ENCODE measurements at places on chromosomes 12 and 14. TPM values are rescaled to one million over a fixed set of nuclear protein-coding genes. Genes with fewer than 3 reads are reported as not detected.

DNA sequence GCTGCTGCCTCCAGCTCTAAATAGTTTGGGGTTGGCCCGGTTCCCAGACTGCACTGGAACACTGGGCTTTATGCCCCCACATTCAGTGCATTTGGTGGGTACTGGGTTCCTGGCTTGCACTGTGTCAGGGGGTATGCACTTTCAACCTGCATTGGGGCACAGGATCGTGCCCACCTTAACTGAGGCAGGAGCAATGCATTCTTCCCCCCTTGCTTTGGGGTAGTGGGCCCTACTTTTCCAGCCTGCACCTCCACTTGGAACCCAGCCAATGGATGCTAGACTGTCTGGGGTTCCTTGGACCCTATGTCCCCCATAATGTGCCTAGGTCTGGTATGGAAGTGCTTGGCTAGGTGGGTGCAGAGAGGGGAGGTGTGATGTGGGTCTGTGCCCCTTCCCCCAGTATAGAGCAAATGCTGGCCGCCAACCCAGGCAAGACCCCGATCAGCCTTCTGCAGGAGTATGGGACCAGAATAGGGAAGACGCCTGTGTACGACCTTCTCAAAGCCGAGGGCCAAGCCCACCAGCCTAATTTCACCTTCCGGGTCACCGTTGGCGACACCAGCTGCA, 615 bp downstream of the TARBP2 start:
- H3K4me3 ChIP-seq = peak overlapping the region; percentile 73
- H3K4me1 ChIP-seq = peaks cover 39% of the 10 kb centered on the region
- no peaks in the 10 kb centered on the region for H3K27me3 ChIP-seq
- peak overlapping the region; percentile 94 for H3K27ac ChIP-seq
- DNase-seq = no peak
- peaks cover 40% of the 10 kb centered on the region for H3K36me3 ChIP-seq

Gene CCDC197
- 0.04 TPM for total RNA-seq

DNA sequence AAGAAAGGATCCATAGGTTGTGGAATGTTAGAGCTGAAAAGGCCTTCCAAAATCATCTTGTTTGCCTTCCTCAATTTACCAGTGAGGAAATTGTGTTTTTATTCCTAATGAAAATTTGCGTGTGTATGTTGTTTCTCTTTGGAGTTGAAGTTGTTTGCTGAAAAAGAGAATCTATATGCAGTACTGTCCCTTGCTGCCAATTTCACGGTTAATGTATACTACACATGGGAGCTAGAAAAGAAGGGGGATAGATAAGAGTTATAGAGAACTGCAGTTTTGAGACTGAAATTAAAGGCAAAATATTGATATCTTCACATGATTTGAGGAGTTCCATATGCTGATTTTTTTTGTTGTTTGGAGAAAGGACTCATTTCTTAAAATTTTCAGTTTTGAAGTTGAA, 62.0 kb upstream of the LRTM2 start:
- no peak overlapping the region for H3K4me3 ChIP-seq
- H3K36me3 ChIP-seq = peaks cover 12% of the 10 kb centered on the region
- no peak for DNase-seq
- H3K27ac ChIP-seq = no peak overlapping the region

Gene ADAM20
- 0.80 TPM for total RNA-seq

DNA sequence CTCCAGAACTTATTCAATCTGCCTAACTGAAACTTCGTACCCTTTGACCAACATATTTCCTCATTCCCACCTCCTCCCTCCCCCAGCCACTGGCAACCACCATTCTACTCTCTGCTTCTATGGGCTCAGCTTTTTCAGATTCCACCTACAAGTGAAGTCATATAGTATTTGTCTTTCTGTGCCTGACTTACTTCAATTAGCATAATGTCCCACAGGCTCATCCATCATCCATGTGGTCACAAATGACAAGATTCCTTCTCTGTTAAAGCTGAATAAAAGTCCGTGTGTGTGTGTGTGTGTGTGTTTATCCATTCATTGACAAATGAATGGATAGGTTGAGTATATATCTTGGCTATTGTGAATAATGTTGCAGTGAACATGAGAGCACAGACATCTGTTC, 1.3 kb upstream of the C14orf39 start:
- peaks cover 7% of the 10 kb centered on the region for H3K4me1 ChIP-seq
- no peak for DNase-seq
- no peak overlapping the region for H3K27ac ChIP-seq
- no peak overlapping the region for H3K4me3 ChIP-seq
- no peaks in the 10 kb centered on the region for H3K36me3 ChIP-seq

GRCh38 chr12:105083551-105084105, 630 bp downstream of the ALDH1L2 start:
- H3K27ac ChIP-seq = peak overlapping the region; percentile 54
- H3K36me3 ChIP-seq = no peaks in the 10 kb centered on the region
- H3K4me1 ChIP-seq = peaks cover 13% of the 10 kb centered on the region
- peaks cover 11% of the 10 kb centered on the region for H3K27me3 ChIP-seq

Gene HCAR2
- not detected for total RNA-seq

- DNase-seq = no peak
- no peaks in the 10 kb centered on the region for H3K4me1 ChIP-seq
- no peak overlapping the region for H3K4me3 ChIP-seq
- H3K27ac ChIP-seq = no peak overlapping the region
- H3K27me3 ChIP-seq = no peaks in the 10 kb centered on the region
These were observed 69.7 kb upstream of the DHRS4 start for GRCh38 chr14:23883684-23884540.

DNA sequence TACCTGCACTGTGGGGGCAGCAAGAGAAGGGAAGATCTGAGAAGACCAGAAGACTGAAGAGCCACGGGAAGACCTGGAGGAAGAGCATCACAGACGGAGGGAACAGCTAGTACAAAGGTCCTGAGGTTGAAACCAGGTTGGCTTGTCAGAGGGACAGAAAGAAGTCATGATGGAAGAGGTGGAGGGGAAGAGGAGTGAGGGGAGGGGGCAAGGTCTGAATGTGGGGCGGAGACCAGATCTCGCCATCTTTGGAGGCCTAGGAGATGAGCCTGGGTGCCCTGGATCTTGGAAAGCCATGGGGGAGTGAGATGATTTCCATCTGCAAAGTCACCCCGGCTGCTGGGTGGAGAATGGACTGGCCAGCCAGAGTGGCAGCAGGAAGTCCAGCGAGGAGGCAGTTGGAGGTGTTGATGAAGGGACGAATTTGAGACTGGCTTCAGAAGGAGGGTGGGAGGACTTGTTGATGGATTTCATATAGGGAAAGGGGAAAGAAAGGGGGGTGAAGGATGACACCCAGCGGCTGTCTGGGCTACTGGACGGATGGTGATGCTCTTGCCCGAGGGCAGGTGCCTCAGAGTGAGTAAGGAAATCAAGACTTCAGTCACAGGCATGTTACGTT, 14.6 kb upstream of the UBC start:
- DNase-seq = no peak
- no peaks in the 10 kb centered on the region for H3K36me3 ChIP-seq
- peak overlapping the region; percentile 99 for H3K27ac ChIP-seq
- peaks cover 3% of the 10 kb centered on the region for H3K27me3 ChIP-seq

DNA sequence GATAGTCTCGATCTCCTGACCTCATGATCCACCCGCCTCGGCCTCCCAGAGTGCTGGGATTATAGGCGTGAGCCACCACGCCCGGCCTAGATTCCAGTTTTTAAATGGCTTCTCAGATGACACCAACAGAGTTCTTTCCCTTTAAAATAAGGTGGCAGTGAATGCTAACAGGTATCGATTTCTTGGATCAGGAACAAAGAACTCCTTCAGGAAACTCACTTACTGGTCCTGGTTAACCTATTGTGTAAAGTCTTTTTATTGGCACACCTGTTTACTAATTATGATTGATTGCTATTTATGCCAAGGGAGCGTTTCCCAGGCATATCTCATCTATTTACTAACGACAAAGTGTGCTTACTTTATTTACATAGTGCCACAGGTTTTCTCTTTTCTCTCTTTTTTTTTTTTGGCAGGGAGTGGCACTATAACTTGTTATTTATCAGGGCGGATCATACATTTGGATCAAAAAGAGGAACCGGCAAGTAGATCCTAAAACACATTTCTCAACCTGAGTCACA, 89.7 kb downstream of the GLT1D1 start:
- no peak for DNase-seq
- no peaks in the 10 kb centered on the region for H3K4me1 ChIP-seq
- no peaks in the 10 kb centered on the region for H3K27me3 ChIP-seq
- H3K36me3 ChIP-seq = no peaks in the 10 kb centered on the region
- no peak overlapping the region for H3K27ac ChIP-seq
- no peak overlapping the region for H3K4me3 ChIP-seq

Gene FAM181A
- not detected for total RNA-seq

- H3K4me3 ChIP-seq = no peak overlapping the region
- H3K27me3 ChIP-seq = no peaks in the 10 kb centered on the region
- H3K4me1 ChIP-seq = no peaks in the 10 kb centered on the region
- DNase-seq = no peak
These were observed 4.4 kb upstream of the OR6J1 start for GRCh38 chr14:22648506-22648905.

Gene TMEM132C
- 0.89 TPM for total RNA-seq

DNA sequence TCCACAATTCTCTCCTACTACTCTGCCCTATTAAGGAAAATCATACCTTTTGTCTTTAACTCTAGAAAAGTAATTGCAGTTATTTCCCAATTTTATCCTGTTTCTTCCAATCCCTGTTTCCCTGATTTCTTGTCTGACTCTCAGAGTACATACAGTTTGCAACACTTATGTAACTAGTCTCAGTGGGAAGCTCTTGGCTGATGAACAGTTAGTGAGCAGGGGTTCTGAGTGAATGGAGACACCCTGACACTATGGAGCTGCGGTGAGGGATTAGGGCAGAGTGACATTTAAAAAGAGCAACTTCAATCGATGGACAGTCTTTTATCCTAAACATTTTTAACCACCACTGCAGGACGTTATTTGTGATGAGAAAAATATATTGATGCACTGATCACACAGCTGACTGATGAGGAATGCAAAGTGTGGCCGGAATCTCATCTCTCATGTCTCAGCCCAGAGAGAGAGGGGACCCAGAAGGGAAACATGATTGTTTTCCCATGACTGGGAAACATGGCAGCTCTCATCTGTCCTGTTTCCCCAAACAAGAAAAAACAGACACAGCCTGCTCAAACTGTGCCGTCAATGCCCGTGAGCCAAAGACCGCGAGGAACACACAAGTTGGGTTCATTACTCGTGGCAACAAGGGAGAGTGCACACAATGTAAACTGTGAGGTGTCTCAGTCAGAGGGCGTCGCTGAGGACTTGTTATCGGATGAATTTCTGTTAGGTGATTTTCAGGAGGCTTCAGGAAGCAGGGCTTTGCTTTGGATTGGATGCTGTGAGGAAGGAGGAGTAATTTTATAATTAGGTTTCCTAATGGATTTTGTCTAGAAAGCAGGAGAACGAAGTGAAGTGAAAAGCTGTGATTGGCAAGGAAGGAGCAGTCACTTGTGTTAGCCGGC, 5.2 kb upstream of the SLC6A13 start:
- peaks cover 7% of the 10 kb centered on the region for H3K4me1 ChIP-seq
- peak; percentile 49 for DNase-seq
- H3K4me3 ChIP-seq = no peak overlapping the region
- H3K27ac ChIP-seq = no peak overlapping the region
- H3K27me3 ChIP-seq = no peaks in the 10 kb centered on the region
- no peaks in the 10 kb centered on the region for H3K36me3 ChIP-seq

Gene TARBP2
- total RNA-seq = 26.2 TPM

DNA sequence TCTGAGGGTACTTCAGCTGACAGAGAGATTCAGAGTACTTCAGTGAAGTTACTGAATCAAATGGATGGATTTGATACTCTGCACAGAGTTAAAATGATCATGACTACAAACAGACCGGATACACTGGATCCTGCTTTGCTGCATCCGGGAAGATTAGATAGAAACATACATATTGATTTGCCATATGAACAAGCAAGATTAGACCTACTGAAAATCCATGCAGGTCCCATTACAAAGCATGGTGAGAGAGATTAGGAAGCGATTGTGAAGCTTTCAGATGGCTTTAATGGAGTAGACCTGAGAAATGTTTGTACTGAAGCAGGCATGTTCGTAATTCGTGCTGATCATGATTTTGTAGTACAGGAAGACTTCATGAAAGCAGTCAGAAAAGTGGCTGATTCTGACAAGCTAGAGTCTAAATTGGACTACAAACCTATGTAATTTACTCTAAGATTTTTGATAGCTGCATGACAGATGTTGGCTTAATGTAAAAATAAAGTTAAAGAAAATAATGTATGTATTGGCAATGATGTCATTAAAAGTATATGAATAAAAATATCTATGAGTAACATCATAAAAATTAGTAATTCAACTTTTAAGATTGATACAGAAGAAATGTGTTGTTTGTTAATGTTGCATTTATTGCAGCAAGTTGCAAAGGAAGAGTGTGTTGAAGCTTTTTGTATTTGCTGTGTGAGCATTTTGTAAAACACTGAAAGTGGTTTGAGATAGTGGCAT, 136.1 kb upstream of the RAP1B start:
- no peak overlapping the region for H3K27ac ChIP-seq
- no peak overlapping the region for H3K4me3 ChIP-seq
- no peak for DNase-seq
- H3K27me3 ChIP-seq = no peaks in the 10 kb centered on the region

DNA sequence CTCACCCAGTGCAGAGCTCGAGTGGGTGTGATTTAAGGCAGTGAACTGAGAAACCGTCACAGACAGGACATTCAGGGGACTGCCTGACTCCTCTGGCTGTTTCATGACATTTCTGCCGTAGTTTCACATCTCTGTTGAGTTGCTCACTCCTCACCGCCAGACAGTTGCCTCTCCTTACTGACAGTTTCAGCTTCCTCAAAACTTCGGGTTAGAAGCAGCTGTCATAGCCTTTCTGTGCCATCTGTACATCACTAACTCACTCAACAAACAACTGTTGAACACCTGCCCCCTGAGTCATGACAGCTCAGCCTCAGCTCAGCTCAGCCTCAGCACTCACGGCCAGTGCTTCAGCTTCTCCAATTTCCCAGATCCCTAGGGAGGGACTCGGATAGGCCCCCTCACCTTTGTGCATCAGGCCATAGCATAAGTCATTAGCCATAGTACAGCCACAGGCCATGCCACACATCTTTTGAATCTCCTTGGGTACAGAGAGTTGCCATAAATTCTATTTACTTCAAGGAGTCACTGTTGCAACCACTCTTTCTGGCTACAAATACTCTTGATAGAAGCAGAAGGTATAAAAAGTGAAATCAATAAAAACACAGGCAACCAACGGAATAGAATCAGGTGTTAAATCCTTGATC, 6.2 kb upstream of the SLC15A4 start:
- H3K27me3 ChIP-seq = no peaks in the 10 kb centered on the region
- peak overlapping the region; percentile 62 for H3K27ac ChIP-seq
- no peaks in the 10 kb centered on the region for H3K36me3 ChIP-seq
- no peak overlapping the region for H3K4me3 ChIP-seq
- peaks cover 14% of the 10 kb centered on the region for H3K4me1 ChIP-seq

DNA sequence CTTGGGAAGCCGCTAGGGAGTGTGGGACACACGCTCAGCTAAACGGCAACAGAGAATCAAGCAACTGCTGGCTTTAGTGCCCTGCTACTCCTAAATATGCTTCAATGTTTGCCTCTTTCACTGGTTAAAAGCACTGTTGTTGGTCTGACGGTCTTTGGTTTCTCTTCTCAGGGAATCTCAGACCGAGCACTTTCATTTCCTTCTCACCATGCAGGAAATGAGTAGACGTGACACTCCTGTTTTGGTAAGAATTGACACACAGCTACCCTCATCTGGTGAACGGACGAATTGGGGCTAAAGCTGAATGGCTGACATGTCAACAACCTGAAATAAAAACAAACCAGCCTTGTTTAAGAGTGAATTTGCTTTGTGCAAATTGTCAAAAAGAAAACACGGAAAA, 57.5 kb upstream of the PIWIL1 start:
- H3K4me1 ChIP-seq = no peaks in the 10 kb centered on the region
- DNase-seq = peak; percentile 42
- H3K36me3 ChIP-seq = no peaks in the 10 kb centered on the region
- H3K4me3 ChIP-seq = no peak overlapping the region
- H3K27ac ChIP-seq = no peak overlapping the region
- H3K27me3 ChIP-seq = peaks cover 3% of the 10 kb centered on the region
